Esophagus squamous epithelium (tissue), 5 donors: ENCODE measurements at places on chromosomes 5 and 9.

DNA sequence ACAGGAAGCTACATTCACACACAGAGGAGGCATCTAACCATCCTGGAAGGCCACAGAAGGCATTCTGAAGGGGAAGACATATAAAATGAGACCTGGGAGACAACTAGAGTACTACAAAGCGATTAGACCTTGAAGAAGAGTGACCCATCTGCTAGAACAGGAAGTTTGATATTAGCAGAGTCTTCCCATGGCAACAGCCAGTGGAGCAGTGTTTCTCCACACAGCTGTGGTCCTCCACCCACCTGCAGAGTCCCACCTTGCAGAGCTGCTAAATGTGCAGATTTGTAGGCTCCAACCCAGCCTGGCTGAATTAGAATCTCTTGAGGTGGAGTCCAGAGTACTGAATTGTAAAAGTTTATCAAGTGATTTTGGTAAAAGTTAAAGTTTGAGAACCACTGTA, 267.0 kb downstream of the CETN3 start:
- no peak for DNase-seq

DNA sequence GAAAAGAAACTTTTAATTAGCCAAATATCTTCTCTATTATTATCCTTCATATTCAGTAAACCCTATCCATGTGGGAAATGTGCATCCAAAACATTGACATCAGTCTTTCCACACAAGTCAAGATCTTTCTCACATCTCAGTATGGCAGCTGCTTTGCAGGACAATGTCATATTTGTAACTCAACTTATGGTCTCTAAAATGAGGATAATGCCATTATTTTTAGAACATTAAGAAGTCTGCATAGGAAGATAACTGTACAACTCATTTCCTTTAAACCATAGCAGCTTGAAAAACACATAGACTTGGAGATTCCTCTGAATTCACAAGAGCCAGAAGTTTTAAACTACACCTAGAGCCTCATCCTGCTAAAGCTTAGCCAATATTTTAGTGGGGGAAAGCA, 43.7 kb downstream of the MCTP1 start:
- no peak for DNase-seq

DNA sequence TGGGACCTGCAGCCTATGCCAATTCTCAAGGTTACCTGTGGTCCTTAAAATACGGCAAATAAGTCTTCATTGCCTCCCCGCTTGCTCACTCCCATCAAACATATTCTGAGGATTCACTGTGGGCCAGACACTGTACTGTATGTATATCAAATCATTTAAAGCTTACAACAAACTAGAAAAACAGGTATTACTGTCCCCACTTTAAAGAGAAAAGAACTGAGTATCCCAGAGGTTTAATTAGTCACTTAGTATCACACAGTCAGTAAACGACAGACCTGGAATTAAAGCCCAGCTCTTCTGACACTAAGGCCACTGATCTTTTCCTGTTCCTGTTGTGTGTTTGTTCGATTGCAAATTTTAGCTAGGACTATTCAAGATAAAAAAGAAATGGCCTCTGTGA, 248.2 kb downstream of the ACTL7B start:
- no peak for DNase-seq

DNA sequence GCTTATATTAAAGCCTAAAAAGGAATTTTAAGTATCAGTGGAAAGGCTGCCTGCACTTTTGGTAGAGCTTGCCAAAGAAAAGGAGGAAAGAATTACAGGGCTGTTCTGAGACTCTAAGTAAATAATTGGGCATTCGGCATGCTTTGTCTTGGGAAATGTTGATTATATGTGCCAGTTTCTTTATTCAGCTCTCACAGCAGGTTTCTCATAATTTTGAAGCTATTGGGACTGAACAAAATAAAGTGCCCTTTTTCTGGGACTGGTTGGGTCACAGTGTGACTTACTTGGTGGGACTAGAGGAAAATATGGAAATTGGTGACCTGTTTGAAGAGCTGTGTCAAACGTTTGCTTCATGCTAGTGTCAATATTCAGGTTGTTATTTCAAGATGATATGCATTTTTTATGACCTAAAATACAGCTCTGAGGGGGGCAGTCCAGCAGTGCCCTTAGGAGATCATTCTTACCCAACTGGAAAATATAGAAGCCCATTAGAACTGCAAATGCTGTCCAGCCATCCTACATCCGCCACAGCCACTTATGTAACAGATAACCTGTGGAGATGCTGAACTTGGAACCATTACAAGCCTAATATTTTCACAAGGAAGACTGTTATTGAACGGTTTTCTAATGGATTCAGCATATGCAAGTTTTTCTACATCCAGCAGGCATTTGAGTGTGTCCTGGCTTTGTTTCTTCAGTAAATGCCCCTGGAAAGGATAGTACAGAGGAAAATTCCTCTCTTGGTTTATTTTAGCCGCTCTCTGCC, 122.4 kb downstream of the SNCAIP start:
- DNase-seq: no peak

GRCh38 chr9:137455359-137455991, 3.7 kb downstream of the NSMF start:
- DNase-seq: no peak

DNA sequence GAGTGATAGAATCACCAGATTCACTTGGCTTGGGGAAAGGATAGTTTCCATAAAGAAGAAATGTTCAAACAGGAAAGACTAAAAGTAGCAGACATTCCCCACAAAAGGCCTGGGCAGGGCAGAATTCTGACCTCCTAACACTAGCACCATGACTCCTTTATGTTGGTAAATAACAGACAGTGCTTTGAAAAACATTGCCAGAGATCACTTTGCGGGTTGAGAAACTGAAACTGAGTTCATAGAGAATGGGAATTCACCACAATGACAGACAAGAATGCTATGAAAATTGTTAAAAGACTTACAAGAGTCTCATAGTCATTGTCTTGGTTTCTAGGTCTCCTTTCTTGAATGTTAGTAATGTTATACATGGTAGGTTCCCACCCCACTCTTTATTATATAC, 172.5 kb upstream of the GLRA1 start:
- DNase-seq: no peak
